ENCODE measurements at places on chromosomes 6 and 20.

GRCh38 chr6:160273196-160273595, 14.6 kb upstream of the SLC22A2 start:
- no peak for DNase-seq

DNA sequence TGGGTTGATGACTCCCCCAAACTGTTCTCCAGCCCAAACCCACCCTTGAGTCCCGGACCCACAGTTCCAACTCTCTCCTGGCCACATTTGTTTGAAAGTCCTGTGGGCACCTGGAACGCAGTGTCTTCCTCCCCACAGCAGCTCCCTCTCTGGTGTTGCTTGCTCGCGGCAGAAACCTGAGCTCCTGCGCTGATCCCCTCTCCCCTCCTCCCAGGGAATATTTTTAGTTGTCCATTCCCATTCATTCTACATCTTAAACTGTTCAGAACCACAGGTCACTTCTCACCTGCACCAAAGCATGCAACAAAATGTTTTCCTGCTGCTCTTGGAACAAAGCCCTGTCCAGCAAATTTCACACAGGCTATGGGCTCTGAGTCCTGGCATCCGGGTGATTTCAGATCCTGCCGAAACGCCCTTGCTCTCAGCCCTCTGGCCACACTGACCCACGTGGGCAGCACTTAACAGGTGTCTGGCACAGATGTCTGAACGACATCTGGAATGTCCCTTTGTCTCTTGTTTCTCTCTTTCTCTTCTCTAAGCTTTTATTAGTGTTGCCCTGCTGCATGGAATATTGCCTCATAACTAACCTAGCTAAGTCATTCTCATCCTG, 27.0 kb upstream of the PMEPA1 start:
- no peak for DNase-seq

GRCh38 chr6:128570680-128571063, 50.3 kb upstream of the PTPRK start:
- no peak for DNase-seq

DNA sequence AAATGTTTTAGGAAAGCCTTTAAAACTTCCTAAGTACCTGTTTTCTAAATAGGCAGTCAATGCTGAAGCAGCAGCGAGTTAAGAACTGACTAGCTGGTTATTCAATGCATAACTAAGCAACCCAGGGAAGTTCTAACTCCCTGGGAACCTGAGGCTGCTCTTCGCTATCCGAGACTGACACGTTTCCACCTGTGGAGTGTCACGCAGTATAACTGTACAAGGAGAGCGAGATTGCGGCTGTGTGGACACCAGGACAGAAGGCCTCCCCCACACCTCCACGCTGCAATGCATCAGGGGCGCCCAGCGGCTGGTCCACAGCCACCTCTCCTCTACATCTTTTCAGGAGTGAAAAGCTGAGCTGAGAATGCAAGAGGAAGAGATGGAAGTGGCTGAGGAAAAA, 8.0 kb downstream of the PXDC1 start:
- no peak for DNase-seq

DNA sequence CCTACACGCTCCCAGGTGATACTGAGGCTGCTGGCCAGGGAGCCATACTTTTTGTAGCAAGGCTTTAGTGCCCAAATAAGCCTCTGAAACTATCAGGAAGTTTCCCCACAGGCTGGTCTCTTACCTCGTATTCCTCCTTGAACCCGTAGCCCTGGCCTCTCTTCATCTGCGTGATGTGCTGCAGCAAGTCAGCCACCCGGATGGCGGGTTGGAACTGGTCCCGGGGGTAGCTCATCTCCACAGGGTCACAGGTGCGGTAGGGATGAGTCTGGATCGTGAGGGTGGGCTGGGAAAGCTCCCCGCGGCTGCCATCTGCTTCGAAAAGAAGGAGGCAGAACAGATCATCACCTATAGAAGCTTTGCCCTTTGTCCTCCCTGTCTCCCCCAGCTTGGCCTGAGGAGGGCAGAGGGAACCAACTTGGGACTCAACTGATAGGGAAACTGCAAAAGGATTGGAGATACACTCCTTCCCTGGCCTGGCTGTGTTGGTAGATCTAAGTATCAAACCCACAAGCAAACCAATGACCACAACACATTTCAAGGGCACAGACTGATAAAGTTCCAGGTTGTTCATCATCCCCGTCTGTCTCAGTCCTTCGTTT, 543.2 kb upstream of the CHD6 start:
- no peak for DNase-seq

DNA sequence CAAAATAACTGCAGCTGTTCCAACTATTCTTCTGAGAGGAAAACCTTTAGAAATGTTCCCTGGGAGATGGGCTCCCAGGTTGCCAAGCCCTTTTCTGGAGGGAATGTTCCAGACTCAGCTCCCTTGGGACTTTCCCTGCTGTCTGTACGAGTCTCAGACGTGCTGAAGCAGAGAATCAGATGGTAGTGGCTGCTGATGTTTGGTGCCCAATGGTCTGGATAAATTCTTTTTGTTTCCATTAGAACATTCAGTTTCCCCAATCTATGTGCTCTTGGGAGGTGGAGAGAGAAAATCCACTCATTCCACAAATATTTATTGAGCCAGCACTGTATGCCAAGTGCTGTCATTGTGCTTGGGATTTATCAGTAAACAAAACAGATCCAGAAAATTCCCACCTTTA, 40.0 kb downstream of the SNHG17 start:
- DNase-seq: no peak

GRCh38 chr6:37624606-37625574, 72.8 kb downstream of the MDGA1 start:
- no peak for DNase-seq

- DNase-seq: no peak
These were observed 85.6 kb downstream of the UBE3D start for GRCh38 chr6:82980086-82980485.

All from activated naive CD8-positive, alpha-beta T cell treated with anti-CD3 and anti-CD28 coated beads, Interleukin-2, amount 50 U/mL, for 16 hours (primary cell).